MCF 10A (cell line): ENCODE measurements at places on chromosomes 12 and 14. TPM values are rescaled to one million over a fixed set of nuclear protein-coding genes. Genes with fewer than 3 reads are reported as not detected.

DNA sequence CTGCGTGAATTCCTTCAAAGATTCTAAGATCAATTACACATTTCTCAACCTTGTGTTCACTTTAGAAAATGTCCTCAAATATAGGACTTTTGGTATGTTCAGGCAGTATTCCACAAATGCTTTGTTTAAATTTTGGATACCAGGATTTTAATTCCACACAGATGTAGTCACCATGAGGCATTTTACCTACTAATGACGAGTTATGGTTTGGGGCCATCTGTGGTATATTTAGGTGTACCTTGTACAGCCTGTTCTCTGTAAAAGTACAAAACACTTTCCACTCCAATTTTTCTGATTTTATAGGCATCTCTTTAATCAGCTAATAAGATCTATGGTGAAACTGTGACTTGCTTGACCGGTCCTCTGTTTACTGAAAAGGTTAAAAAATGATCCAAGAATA is 275.7 kb upstream of the PRICKLE1 start:
- no peaks in the 10 kb centered on the region for H3K36me3 ChIP-seq
- H3K4me3 ChIP-seq = no peak overlapping the region

- peaks cover 66% of the 10 kb centered on the region for H3K36me3 ChIP-seq
- peaks cover 6% of the 10 kb centered on the region for H3K4me1 ChIP-seq
- no peak overlapping the region for H3K4me3 ChIP-seq
- DNase-seq = peak; percentile 52
Observed at GRCh38 chr12:105212438-105212837, 23.5 kb downstream of the APPL2 start.

DNA sequence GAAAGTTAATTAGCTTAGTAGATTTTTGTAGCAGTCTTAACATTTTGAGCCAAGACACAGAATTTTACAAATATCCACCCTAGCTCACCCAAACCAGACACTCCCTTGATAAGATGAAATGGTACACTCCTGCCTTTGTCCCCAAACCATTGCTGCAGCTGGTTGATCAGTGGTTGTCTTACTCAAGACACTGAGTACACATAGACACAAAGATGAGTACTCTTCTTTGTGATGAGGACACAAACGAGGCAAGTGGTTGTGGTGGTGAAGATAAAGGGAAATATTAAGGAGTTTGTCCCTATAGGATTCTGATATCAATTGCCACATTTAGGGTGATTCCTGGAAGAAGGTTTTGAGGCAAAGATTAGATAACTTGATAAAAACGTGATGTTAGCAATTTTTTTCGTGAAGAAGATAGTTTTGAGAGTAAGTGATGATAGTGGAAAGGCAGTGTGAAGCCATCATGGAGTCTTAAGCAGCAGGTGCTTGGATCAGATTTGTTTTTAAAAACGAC is 21.4 kb upstream of the ATP2B1 start:
- no peaks in the 10 kb centered on the region for H3K27me3 ChIP-seq
- peaks cover 6% of the 10 kb centered on the region for H3K36me3 ChIP-seq
- no peak for DNase-seq
- H3K27ac ChIP-seq = no peak overlapping the region
- no peak overlapping the region for H3K4me3 ChIP-seq
- peaks cover 36% of the 10 kb centered on the region for H3K4me1 ChIP-seq

GRCh38 chr12:94718114-94718513 is 67.8 kb upstream of the TMCC3 start:
- no peaks in the 10 kb centered on the region for H3K4me1 ChIP-seq
- no peak overlapping the region for H3K4me3 ChIP-seq
- H3K27ac ChIP-seq = no peak overlapping the region
- DNase-seq = peak; percentile 19
- H3K27me3 ChIP-seq = no peaks in the 10 kb centered on the region
- no peaks in the 10 kb centered on the region for H3K36me3 ChIP-seq

GRCh38 chr12:58741226-58741625 is 179.1 kb downstream of the LRIG3 start:
- H3K4me3 ChIP-seq = no peak overlapping the region
- no peaks in the 10 kb centered on the region for H3K4me1 ChIP-seq
- H3K27ac ChIP-seq = no peak overlapping the region
- H3K36me3 ChIP-seq = no peaks in the 10 kb centered on the region

The UNC79 gene
- 0.05 TPM in 2 replicates for total RNA-seq

- no peaks in the 10 kb centered on the region for H3K36me3 ChIP-seq
Observed at GRCh38 chr12:7731486-7731885, 15.7 kb downstream of the CLEC4C start.

The INSM2 gene
- total RNA-seq = 0.09 and 0.10 TPM in 2 replicates

DNA sequence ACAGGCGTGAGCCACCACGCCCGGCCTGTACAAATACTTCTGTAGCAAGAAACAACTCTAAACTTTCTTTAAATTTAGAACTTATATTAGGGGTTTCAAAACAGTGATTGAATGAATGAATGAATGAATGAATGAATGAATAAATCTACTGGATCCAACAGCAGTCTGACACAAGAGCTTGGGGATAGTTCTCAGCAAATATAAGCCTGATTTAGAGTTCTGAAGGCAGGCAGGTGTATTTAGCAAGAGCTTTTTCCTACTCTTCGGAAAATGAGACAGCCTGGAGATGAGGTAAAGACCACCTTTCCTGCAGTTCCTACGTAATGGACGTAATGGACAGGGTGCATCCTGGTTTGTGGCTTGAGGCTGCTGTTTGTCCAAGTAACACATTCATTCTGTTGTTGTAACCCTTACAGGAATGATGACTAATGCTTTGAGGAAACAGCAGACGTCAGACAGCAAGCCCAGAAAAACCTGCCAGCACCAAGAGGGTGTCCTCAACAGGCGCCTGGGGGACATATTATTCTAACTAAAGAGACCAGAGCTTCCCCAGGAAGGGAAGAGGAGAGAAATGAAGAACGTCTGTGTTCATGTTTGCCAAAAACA is 277.4 kb upstream of the SOX5 start:
- peak; percentile 91 for DNase-seq
- no peaks in the 10 kb centered on the region for H3K27me3 ChIP-seq
- H3K4me3 ChIP-seq = peak overlapping the region; percentile 32
- H3K36me3 ChIP-seq = peaks cover 8% of the 10 kb centered on the region
- peaks cover 17% of the 10 kb centered on the region for H3K4me1 ChIP-seq

The INHBC gene
- not detected in 2 replicates for total RNA-seq

The AKAP5 gene
- total RNA-seq = 0.14 and 0.22 TPM in 2 replicates

The ETFBKMT gene
- total RNA-seq = 3.0 and 3.3 TPM in 2 replicates

DNA sequence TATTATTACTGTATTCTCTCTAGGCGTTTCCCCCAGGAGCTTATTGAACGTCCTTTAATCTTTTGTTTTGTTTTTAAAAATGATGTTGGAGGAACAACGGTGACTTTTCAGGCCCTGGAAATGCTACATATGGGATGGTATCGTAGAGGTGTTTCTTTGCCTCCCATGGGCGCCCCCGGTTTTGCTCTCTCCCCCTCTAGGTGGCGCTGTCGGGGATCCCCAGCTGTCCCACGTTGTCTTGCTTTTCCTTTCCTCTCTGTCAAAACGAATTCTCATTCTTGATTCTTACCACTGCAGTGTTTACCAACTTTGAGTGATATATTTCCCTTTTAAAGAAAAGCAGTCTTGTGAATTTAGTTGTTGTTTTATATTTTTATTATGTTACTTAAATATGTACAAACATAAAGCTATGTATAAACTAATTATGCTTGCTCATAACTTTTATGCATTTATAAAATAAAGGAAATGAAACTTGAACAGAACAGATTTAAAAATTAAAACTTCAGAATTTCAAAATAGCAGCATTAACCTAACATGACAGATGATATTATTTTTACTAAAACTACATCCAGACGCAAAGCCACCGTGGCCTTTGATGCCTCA is 171.9 kb downstream of the RGS6 start:
- H3K4me1 ChIP-seq = no peaks in the 10 kb centered on the region
- no peak overlapping the region for H3K27ac ChIP-seq
- peak; percentile 52 for DNase-seq
- H3K4me3 ChIP-seq = no peak overlapping the region

- DNase-seq = no peak
- H3K27me3 ChIP-seq = no peaks in the 10 kb centered on the region
- H3K4me3 ChIP-seq = no peak overlapping the region
- no peaks in the 10 kb centered on the region for H3K4me1 ChIP-seq
- peaks cover 22% of the 10 kb centered on the region for H3K36me3 ChIP-seq
- H3K27ac ChIP-seq = no peak overlapping the region
Observed at GRCh38 chr12:45362291-45362690, 146.4 kb downstream of the ANO6 start.

DNA sequence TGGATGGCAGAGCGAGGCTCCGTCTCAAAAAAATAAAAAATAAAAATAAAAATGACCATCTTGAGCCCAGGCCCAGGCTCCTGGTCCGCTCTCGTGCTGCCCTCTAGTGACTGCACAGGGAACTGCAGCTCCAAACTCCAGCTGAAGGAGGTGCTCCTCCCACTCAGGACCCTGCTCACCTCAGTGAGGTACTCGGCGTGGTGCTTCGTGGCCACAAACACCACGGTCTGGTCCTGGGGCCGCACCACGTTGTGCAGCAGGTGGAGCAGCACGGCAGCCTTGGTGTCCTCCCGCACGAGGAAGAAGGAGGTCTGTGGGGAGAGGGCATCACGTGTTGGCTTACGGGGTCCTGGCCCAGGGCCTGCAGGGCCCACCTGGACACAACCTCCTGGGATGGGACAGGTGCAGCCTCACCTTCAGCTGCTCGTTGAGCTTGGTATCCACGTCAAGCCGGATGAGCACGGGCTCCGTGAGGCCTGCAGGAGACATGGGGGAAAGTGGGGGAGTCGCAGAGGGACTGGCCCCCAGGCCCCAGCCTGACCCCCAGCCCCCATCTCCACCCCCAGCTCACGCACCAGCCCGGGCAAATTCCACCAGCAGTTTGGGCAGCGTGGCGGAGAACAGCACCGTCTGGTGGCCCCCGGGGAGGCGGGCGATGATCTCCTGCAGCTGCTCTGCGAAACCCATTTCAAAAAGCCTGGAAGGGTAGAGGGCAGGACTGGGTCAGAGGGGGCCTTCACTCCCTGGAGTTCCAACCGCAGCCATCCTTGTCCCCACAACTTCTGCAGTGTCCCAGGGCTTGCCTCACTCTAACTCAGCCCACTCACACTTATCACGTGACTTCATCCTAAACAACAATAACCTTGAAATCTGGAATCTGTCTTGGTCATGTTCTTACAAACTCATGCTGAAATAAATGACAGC is 10.6 kb downstream of the DDX54 start:
- H3K27ac ChIP-seq = peak overlapping the region; percentile 14
- H3K4me3 ChIP-seq = no peak overlapping the region
- peaks cover 5% of the 10 kb centered on the region for H3K4me1 ChIP-seq

The ADSS1 gene
- total RNA-seq = 2.9 and 5.2 TPM in 2 replicates

GRCh38 chr12:131333621-131334440 is 377.1 kb upstream of the SFSWAP start:
- no peaks in the 10 kb centered on the region for H3K36me3 ChIP-seq
- no peaks in the 10 kb centered on the region for H3K4me1 ChIP-seq
- H3K27me3 ChIP-seq = no peaks in the 10 kb centered on the region
- no peak for DNase-seq
- H3K27ac ChIP-seq = no peak overlapping the region
- H3K4me3 ChIP-seq = no peak overlapping the region

GRCh38 chr12:130435826-130436225 is 98.1 kb downstream of the PIWIL1 start:
- H3K36me3 ChIP-seq = no peaks in the 10 kb centered on the region
- H3K4me3 ChIP-seq = no peak overlapping the region
- no peak overlapping the region for H3K27ac ChIP-seq
- no peak for DNase-seq
- H3K4me1 ChIP-seq = no peaks in the 10 kb centered on the region

DNA sequence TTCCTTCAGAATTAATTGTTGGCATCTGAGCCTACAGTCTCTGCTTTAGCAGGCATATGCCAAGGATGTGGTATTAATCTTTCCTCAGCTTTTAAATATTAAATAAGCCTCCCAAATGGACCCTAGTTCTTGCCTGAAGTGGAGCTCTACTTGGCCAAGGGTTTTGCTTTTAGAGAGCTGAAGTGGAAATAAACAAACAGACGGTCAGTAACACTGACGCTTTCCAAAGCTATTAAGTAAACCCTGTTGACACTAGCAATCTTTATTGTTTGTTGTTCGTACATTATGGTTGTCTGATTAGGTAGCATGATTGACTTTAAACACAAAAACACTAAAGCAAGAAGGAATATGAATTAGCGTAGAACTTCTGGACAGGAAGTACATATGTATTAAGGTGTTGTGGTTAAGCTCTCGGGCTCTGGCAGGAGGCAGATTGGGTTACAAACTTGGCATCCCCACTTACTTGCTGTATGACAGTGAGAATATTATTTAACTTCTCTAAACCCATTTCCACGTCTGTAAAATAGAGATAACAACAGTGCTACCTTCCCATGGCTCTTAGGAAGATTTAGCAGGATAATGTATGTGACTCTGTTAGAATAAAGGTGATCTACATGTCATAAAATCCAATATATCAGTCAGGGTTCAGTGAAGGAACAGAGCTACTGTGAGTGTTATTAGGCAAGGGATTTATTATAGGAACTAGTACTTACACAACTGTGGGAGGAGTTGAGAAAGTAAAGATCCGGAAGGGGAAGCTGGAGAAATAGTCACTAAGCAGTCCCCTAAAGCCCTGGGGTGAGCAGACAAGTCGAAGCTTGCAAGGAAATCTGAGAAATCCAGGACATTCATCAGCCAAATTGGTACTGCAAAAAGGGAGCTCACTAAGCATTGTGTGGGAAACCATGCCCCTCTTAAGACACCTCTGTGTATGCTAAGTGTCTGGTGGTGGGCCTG is 92.2 kb upstream of the ATF7IP start:
- H3K27ac ChIP-seq = peak overlapping the region; percentile 86
- DNase-seq = peak; percentile 94
- H3K4me3 ChIP-seq = peak overlapping the region; percentile 4
- H3K4me1 ChIP-seq = peaks cover 14% of the 10 kb centered on the region

DNA sequence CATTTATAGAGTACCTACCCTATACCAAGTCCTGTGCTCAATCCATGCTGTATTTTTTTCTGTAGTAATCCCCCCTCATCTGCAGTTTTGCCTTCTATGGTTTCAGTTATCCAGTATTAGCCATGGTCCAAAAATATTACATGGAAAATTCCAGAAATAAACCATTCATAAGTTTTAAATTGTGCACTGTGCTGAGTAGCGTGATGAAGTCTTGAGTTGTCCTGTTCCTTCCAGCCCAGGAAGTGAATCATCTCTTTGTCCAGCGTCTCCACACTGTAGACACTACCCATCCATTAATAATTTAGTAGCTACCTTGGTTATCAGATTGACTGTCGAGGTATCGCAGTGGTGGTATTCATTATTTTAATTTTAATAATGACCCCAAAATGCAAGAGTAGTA is 54.2 kb downstream of the SUDS3 start:
- DNase-seq = no peak
- peaks cover 2% of the 10 kb centered on the region for H3K4me1 ChIP-seq
- no peaks in the 10 kb centered on the region for H3K36me3 ChIP-seq
- no peaks in the 10 kb centered on the region for H3K27me3 ChIP-seq
- H3K27ac ChIP-seq = no peak overlapping the region

- no peaks in the 10 kb centered on the region for H3K36me3 ChIP-seq
- DNase-seq = no peak
- H3K27ac ChIP-seq = no peak overlapping the region
- no peaks in the 10 kb centered on the region for H3K4me1 ChIP-seq
- H3K4me3 ChIP-seq = no peak overlapping the region
- H3K27me3 ChIP-seq = no peaks in the 10 kb centered on the region
Observed at GRCh38 chr12:68111995-68112394, 47.5 kb downstream of the IFNG start.
